ENCODE measurements at places on chromosomes 1 and 21.

GRCh38 chr1:182680408-182680807 lies 4.0 kb downstream of the RGS8 start:
- no peak for DNase-seq

DNA sequence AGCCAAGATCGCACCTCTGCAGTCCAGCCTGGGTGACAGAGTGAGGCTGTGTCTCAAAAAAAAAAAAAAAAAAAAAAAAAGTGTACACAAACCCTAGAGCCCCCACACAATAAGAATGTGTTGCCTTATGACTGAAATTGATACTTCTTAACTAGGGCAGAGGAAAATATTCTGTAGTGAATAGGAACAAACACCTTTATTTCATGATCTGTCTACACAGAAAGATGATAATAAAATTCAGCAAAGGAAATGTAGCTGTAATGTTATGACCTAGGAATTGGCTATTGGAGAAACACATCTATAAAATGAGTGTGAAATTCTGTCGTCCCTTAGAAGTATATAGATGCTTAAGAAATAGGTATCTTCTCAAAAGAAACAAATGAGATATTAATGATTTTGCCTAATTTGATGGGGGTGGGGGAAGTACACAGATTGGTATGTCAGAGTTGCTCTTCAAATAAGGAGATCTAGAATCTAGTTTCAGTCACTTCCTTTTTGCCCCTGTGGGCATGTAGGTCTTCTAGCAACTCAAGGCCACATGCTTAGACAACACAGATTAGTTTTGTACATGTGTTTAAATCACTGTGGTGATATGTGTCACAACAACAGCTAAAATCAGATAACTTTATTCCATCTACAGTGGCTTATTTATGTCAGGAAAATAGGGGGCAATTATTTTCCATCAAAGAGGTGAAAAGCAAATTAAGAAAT lies 10.7 kb upstream of the GPR25 start:
- DNase-seq: no peak

DNA sequence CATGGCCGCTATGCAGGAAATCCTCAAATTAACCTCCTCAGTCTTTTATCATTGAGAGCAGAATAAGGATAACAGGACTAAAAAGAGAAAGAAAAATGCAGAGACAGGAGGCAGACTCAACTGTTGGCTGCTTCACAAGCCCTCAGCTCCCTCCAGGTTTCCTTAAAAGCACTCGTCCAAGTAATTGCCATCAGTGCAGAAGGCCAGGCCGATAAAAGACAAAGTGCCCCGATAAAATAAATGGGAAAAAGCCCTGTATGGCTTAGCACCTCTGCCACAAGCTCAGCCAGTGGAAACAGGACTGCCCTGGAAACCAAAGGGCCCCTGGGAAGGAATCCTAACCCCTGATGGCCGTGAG lies 8.1 kb downstream of the S100A6 start:
- DNase-seq: no peak

DNA sequence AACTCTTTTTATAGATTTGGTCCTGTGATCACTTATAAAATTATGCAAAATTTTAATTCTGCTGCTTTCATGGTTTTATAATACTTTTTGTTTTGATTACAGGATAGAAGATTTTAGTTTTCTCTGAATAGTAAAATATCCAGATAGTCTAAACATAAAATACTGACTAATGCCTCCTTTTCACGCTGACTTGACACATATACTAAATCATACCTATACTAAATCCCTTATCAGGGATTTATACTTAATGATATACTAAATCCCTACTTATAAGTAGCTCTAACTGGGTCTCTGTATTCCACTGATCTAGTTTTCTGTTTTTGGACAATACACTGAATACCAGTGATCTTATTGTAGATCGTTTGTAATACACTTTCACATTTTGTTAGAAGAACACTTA lies 128.0 kb downstream of the USP25 start:
- no peak for DNase-seq

GRCh38 chr1:18114726-18115410 lies 7.3 kb downstream of the IGSF21 start:
- DNase-seq: no peak

- no peak for DNase-seq
These were observed 56.6 kb downstream of the FMN2 start for GRCh38 chr1:240148333-240148732.

DNA sequence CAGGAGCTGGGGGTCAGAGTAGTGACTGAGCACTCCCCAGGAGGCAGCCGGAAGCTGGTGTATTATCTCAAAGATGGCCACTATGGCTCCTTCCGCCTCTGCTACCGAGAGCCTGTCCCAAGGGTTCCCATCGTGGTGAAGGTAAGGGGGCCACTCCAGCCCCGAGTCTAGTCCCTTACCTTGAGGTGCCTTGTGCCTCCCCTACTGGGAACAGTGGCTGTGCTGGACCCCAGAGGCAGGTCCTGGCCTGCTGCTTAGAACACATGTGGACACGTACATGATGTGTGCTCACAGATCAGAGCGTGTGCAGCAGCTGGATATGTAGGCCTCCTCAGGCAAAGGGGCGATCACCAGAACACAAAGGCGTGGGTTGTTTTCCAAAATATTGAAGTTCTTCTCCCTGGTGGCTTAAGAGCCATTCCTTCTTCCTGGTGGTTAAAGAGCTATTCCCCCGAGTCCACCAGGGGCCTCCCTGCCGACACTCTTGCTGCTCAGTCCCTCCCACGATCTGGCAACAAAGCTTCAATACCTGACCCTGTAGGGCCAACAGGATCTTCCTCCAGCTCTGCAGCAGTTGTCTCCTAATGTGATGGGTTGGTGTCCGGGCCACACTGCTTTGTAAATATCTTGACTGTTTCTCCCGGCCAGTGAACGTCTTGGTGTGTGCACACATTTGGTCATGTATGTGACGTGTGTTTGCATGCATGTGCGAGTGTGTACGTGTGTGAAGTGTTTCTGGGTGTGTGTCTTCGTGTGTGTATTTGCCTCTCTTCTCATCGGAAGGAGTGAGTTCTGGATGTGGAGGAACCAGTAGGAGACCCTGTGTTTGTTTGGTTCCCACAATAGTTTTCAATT lies 68.4 kb upstream of the TINAGL1 start:
- no peak for DNase-seq

DNA sequence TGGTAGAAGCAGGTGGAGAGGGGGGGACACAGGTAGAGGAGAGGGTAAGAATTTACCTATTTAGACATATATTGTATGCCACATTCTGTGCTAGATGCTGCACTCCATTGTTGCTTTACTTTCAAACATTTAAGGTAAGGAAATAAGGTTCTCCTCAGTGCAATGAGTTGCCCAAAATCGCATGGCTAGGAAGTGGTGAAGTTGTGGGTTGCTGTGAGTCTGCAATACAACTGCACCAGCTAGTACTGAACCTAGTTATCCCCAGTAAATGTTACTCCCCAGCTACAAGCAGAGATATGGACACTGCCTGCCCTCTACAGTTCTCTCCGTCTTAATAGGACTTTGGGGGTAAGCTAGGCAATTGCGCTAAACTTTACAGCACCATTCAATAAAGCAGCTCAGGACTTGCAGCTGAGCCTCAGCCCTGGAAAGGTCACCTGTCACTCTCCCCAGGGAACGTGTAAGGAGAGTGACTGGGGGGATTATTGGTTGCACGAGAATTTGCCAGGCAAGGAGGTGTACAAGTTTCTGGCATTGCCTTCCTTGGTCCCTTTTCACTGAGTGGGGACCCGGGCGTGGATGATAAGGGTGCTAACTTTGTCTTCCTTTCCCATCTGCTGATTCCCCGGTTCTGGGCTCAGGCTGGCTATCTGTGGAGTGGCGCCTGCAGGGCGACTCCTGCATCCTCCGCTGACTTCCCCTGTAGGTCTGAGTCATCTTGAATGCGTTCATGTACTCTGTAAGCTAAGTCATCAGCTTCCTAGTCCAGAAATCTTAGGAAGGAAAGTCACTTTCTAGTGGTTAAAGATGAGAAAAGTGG lies 71.3 kb upstream of the CNTN2 start:
- DNase-seq: peak; percentile 73

GRCh38 chr1:75426688-75427087 lies 184.2 kb downstream of the SLC44A5 start:
- no peak for DNase-seq

DNA sequence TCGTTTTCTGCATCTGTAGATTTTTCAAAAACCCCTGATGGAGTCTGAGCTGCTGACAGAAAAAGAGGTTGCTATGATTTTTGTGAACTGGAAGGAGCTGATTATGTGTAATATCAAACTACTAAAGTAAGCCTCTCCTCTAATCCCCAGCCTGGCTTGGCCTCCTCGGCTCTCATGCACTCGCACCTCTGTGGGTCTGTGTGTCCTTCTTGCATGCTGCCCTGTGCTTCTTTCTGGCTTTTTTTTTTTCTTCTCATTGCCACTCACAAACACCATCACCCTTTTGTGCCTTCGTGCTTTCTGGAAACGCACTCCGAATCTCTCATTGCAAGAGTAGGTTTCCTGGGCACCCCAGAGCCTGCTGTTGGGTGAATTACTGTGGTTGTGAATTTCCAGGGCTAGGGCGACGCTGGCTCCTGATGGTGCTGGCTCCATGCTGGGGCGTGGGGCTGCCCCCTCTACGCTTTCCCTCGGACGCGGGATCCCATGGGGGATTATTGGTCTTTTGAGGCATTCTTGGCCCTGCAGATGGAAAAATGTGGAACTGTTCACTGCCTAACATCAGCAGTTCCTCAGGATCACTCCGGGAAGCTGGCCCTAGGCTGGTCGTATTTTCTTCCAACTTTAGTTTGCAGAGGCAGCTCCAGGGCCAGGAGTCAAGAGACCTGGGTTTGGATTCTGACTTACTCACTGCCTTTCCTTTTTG lies 56.8 kb downstream of the ATP5PO start:
- no peak for DNase-seq

GRCh38 chr1:181086926-181087325 lies 1.6 kb upstream of the IER5 start:
- peak; percentile 69 for DNase-seq

GRCh38 chr1:204420039-204421004 lies 8.7 kb upstream of the PPP1R15B start:
- DNase-seq: no peak

GRCh38 chr1:201756406-201756805 lies 72.6 kb upstream of the IPO9 start:
- DNase-seq: peak; percentile 83

- DNase-seq: no peak
These were observed 136.7 kb upstream of the C1orf105 start for GRCh38 chr1:172283766-172284165.

DNA sequence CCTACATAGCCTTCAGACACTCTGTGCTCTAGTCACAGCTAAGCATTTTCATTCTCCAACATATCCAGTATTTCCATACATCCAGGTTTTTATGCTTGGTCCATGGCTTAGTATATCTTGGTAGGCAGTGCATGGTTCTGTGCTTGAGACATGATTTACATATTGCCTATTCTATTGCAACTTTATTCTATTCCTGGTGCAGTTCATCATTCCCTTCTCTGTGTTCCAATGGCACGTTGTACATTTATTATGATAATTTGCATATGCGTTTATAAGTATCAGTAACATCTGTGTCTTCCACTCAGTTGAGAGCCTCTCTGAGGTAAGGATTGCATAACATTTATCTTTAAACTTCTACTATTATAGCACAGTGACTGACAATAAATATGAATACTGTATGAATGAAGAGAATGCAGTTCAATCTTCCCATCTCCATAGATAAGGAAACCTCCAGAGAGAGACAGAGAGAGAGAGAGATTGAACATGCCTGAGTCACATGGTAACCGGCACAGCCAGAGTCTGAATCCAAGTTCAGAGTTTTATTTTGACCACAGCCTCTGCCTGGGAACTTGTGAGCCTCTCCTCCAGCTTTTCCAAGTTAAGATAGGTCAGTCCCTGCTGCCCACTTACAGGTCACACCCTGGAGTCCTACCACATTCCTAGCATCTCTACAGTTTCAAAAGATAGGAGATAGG lies 41.5 kb downstream of the PLPPR5 start:
- no peak for DNase-seq

GRCh38 chr1:96782856-96783255 lies 61.3 kb downstream of the PTBP2 start:
- DNase-seq: no peak

- no peak for DNase-seq
These were observed 455.6 kb upstream of the ZP4 start for GRCh38 chr1:238346340-238346739.

- DNase-seq: no peak
These were observed 70.4 kb downstream of the DMAP1 start for GRCh38 chr1:44283524-44284173.

DNA sequence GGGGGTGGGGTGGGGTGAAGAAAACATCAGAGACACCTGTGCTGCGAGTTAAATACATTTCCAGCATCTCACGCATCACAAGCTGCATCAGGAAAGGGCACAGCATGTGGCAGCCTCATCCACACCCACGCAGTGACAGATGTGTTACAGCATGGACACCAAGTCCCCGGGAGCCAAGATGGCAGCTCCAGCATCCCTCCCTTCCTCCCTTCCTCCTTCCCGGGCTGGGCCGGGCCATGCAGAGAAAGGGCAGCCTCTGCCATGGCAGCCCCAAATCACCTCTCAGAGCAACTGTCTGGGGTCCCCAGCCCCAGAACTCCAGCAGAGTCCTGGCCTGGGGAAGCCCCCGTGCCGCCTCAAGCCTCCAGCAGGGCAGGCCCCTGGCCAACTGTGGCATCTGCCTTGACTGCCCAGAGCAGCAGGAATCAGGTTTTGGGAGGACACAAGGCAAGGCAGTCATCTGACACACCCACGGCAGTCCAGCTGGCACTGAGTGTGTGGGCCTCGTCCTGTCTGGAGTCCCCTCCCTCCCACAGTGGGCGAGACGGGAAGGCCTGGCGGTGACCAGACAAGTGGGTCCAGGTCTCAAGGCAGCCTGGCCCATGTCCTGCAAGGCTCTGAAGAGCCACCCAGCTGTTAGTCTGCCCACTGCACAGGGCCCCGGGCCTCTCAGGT lies 6.2 kb downstream of the SMIM1 start:
- no peak for DNase-seq

GRCh38 chr1:38084700-38085099 lies 38.1 kb upstream of the POU3F1 start:
- DNase-seq: no peak
